ENCODE measurements at places on chromosomes 3 and 15.

DNA sequence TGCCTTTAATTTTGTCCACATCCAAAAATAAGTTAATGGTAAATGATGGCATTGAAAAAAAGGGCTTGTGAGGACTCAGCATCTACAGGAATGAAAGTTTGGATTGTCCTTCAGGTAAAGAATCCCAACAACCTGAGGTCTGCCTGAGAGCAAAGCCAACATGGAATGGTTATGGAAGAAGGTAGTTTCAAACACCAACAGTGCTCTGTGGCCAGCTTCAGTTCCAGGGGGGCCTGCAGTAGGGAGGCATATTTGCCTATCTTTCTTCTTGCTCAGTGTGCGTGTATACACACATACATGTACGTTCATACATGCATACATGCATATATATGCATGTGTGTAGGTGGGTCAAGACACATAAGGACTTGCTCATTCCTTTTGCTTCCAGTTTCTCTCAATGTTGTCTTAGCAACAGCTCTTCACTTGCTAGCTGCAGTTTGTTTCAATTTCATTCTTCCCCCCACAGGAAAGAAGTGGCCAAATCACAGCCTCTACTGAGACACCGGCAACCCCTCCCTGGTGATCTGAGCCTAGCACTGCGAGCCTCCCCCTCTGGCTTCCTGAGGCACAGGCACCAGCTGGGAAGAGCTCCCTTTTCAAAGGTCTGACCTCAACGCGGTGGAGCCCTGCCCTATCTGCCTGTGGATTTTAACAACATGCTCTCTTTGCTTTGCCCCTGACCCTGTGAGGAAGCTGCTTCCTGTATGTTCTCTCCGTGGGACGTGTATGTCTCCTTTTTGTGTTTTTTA, 146.2 kb downstream of the KLF13 start:
- DNase-seq: no peak

DNA sequence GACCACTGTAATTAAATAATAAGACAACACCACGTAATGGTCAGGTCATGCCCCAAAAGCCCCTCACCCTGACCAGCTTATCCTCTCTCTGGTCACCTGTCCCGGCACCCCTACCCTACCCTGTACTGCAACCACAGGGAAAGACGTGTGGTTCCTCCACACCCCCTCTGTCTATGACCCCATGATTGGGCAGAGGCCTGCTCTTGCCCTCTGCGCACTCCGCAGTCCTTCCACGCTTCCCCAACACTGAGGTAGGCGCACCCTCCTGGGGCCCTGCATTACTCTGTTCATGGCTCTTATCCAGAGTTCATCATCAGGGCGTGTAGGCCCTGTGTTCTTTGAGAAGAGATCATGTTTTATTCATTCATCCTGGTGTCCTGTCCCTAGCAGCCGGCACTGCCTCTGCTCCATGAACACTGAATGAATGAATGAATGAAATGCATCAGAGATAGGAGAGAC, 33.8 kb downstream of the MGLL start:
- no peak for DNase-seq

DNA sequence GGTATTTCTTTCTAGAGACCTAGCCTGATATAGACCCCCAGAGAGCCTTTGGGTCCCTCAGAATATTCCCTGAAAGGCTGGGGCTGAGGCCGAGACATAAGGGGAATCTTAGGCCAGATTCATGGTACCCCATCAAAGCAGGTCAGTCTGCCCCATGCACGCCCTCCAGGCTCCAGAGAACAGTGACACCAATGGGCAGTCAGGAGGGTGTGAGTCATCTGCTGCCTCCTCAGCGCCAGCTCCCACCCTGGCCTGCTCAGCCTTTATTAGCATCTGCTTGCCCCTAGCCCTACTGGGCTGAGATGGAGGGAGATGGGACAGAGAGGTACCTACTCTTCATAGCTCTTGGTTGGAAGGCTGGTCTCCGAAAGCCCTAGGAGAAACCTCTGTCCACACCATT, 14.3 kb upstream of the CAMKV start:
- peak; percentile 38 for DNase-seq

GRCh38 chr3:79985816-79986215, 218.0 kb upstream of the ROBO1 start:
- DNase-seq: no peak

GRCh38 chr3:50585919-50586762, 16.8 kb downstream of the HEMK1 start:
- DNase-seq: no peak

DNA sequence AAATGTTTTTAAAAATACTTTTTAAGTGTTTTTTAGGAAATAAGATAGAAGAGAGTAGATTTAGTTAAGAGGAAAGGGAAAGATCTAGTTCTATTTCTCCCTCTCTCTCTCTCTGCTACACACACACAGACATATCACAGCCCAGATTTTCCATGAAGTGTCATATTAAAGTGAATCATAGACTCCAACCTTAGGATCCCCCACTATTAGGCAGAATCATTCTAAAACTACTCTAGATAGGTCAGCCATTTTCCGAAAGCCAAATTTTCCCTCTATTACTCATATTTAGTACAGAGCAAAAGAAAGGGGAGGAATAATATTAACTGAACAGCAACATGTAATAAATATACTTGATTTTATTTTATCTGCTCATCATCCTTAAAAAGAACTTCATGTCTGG, 45.1 kb upstream of the RSL24D1 start:
- DNase-seq: no peak

DNA sequence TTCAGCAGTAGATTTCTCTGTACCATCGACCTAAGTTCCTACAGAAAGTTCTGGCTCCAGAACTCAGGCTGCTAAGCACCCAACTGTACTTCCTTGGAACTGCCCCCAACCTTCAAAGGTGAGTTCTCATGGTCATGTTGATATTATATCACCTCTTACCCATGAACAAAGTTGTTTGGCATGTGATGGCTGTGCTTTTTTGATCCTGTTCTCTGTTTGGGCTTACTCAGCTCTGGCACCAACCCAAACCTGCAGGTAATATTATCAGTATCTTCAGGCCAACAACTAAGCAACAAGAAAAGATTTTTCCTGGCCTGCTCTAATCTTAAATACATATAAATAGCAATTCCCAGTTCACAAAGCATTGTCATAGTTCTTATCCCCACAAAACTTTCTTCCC, 318.7 kb upstream of the LMCD1 start:
- no peak for DNase-seq

DNA sequence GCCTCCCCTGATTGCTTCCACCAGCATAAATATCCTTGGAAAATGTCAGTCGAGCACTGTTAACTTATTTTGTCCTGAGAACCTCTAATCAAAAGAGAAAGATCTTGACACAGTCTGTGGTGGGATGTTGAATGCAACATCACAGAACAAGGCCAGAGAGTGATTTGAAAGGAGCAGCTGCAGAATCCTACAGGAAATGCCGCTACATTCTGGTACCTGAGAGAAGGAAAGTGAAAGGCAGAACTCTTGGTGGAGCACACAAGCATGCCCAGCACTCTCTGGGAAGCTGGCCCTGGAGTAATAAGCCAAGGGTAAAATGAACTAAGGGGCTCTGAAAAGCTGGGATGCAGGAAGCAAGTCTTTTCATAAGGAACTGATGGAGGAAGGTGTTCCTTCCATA, 75.8 kb downstream of the CBLB start:
- DNase-seq: no peak

GRCh38 chr3:39398700-39399099, 7.8 kb upstream of the RPSA start:
- DNase-seq: no peak

GRCh38 chr3:106826791-106827311, 550.4 kb upstream of the CCDC54 start:
- no peak for DNase-seq

- no peak for DNase-seq
Measured at GRCh38 chr15:63870043-63870394, 36.3 kb upstream of the HERC1 start.

DNA sequence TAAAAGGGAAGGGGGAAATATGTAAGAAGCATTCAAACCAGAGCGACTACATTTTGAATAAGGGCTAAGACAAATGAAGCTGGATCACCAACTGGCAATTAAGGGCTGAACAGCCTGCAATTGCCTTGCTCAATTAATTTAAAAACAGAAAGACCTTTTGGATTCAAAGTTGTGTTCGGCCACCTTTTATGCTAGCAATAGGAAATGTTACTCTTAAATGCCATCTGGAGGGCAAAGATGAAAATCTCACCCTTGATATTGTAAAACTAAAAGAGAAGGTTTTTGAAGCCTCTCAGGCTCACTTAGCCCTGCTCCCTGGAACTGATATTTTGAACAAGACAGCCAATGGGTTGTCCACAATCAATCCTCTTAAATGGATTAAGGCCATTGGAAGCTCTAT, 44.2 kb downstream of the ACAD9 start:
- DNase-seq: no peak

Data from foreskin melanocyte (primary cell).